Activated CD4-positive, alpha-beta T cell treated with anti-CD3 and anti-CD28 coated beads, Interleukin-2, amount 10 ng/mL, durations not matched to agents 7 days and 5 days (primary cell): ENCODE measurements at places on chromosomes 11 and 22.

- no peak for DNase-seq
These were observed 64.7 kb upstream of the CCND1 start for GRCh38 chr11:69576069-69576782.

GRCh38 chr11:15775015-15775541, 581.3 kb downstream of the SOX6 start:
- no peak for DNase-seq

- no peak for DNase-seq
These were observed 22.7 kb downstream of the EFCAB6 start for GRCh38 chr22:43789452-43789851.

DNA sequence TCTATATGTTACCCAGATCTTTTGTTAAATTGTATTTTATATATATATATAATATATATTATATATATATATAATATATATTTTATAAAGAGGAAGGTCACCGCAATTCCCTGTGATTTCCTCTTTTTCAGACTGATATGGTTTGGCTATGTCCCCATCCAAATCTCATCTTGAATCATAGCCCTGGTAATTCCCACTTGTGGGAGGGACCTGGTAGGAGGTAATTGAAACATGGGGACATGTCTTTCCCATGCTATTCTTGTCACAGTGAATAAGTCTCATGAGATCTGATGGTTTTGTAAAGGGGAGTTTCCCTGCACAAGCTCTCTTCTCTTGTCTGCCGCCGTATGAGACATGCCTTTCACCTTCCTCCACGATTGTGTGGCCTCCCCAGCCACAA, 157.6 kb downstream of the RAB38 start:
- DNase-seq, result no peak

- DNase-seq, result no peak
These were observed 93.1 kb upstream of the FGF3 start for GRCh38 chr11:69912161-69912910.

DNA sequence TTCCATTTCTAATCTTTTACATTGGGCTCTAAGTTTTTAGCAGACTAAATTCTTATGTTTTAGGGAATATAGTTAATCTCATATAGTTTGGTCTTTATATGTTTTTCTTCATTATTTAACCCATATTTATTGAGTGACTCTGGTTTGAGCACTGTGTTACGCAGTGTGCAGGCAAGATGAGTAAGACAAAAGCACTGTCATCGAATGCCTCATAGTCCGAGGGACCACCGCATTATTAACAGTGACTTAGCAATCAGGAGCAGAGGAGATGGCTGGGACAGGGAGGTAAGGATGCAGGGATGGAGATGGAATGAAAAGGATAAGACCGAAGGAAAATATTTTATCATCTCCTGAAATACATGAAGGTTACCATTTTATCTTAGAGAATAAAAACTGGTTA, 65.2 kb upstream of the CTSC start:
- DNase-seq, result no peak

- no peak for DNase-seq
These were observed 10.9 kb downstream of the TMPRSS5 start for GRCh38 chr11:113695207-113695606.
